ENCODE measurements at places on chromosomes 1 and 21.

DNA sequence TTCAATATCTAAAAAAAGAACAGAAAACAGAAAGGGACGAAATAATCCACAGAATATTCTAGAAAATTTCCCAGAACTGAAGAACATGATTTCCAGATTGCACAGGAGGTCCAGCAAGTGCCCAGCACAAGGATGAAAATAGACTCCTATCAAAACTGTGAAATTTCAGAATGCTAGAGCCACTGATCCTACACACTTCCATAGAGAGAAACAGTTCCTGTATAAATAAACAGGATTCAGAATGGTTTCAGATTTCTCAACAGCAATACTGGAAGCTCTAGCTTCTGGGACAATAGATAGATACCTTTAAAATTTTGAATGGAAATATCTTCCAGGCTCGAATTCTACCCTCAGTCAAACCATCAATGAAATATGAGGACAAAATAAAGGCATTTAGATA lies 4.6 kb downstream of the TARBP1 start:
- DNase-seq, result no peak

DNA sequence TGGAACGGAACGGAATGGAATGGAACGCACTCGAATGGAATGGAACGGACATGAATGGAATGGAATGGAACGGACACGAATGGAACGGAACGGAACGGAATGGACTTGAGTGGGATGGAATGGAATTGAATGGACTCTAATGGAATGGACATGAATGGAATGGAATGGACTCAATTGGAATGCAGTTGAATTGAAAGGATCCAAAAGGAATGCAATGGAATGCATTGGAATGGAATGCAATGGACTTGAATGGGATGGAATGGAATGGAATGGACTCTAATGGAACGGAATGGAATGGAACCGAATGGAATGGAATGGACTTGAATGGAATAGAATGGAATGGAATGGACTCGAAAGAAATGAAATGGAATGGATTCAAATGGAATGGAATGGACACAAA lies 102.4 kb upstream of the OR4F16 start:
- DNase-seq, result no peak

DNA sequence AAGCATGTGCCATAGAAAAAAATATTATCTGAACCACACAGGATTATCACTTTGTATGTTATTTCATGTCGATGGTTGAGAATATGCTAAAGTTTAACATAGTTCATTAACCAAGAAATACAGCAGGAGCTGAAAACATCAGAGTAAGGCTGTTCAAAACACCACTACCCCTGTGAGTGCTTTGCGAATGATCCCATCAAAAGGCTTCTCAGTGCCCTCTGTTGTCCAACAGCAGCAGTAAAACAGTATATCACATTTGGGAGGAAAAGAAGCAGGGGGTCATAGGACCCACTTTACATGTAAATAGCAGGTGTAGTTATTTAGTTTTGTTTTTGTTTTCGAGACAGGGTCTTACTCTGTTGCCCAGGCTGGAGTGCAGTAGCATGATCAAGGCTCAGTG lies 289.4 kb upstream of the FMN2 start:
- no peak for DNase-seq

DNA sequence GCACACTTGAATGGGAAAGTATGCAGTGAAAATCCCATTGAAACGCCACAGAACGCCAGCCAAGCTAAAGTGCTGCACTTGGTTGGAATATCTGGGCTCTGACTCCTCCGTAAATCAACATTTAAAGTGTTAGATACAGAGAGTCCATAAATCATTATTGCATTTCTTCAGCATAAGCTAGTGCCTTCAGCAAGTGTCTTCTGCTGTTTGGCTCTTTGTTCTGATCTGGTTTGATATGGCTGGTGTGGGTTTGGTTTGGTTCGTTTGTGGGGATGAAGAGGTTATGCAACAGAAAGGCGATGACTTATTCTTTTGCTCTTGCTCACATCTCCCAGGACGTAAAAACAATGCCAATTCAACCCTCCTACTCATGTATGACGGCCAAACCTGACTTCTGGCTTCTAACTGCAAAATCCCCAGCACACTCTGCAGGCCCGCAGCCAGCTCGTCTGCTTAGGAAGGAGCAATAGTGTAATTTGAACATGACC lies 121.8 kb upstream of the ERG start:
- DNase-seq, result no peak

DNA sequence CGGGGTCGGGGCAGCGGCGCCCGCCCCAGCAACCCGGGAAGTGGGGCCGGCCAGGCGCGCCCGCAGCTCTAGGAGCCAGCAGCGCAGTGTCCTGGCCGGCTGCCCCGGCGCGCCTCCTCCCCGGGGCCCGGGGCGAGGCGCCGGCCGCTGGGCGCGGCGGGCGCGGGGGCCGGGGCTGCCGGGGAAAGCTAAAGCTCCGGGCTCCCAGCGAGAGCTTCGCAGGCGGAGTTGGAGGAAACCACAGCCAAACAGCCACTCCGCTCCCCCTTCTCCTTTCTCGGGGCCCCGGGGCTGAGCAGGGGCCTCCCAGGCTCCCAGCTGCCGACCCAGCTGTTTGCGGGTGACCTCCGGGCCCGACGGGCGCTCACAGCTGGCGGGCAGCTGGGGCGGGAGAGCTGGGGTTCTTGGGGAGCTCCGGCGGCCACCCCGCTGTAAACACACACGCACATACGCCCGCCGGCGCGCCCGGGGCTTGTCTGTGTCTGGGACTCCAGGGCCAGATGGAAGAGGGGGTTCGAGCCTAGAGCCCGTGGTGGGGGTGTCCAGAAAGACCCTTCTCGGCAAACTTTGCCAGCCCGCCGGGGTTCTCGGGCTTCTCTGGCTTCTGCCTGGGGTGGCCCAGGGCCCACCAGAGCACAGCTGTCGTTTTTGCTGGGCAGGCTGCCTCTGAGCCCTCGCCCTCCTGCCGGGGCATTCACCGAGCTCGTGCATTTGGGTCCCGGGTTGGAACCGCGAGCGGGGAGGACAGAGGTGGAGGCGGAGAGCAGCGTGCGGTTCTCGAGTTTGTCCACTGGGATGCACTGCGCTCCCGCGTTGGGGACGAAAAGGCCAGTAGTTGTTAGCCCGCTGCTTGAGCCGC lies 1.5 kb downstream of the AJAP1 start:
- DNase-seq, result peak; percentile 18

DNA sequence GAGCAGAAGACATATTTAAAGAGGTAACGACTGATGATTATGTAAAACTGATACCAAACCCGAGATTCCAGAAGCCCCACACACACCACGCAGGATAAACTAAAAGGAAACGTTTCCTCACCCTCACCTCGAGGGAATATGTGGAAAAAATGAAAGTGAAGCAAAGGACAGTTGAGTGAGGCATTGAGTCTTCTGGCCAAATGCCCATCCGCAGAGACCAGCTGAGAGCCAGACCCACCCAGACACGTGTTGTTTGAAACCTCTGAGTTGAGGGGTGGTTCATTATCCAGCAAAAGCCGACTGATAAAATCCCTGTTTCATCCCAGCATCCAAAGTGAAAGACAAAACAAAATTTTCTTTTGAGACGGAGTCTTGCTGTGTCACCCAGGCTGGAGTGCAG lies 29.6 kb upstream of the PCBP3 start:
- DNase-seq, result no peak

DNA sequence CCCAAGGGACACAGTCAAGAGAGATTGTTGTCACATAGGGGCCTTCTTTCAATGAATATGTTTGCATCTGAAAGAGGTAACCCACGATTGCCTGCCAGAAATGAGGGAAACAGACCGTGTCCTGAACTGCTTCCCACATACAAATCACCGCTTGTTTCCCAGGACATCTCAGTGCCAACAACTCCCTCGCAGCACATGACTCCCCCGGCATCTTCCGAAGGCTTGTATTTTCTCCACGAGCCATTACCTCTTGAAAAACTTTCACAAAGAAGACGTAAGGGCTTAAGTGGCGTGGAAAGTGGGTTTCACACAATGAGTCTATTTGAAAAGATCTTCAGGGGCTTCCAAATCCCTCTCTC lies 31.6 kb upstream of the PDE9A start:
- DNase-seq, result no peak

GRCh38 chr1:108106775-108107174 lies 93.4 kb downstream of the SLC25A24 start:
- DNase-seq, result no peak

DNA sequence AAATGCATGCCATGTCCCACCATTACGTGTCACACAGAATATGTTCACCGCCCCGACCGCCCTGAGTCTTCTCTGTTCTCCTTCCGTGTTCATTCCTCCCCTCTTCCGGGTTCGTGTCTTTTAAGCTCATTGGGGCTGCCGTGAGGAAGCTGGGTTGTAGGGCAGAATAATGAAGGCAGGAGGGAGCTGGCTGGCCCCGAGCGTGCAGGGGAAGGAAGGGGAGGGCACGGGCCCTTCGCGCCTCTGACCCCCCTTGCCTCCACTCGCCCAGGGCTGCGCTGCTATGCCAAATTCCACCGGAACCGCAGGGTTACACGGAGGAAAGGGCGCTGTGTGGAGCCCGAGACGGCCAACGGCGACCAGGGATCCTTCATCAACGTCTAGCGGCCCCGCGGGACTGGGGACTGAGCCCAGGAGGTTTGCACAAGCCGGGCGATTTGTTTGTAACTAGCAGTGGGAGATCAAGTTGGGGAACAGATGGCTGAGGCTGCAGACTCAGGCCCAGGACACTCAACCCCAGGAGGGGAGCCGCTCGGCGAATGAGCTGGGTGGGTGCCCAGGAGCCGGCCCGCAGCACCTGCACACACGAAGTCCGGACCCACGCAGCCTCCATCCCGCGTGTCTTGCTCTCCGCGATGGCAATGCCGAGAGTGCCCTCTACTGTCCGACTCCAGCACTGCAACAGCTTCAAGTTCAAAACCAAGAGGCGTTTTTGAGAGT lies 16.5 kb upstream of the AGTRAP start:
- DNase-seq, result peak; percentile 33

GRCh38 chr21:35900539-35900938 lies 159.8 kb downstream of the SETD4 start:
- no peak for DNase-seq

GRCh38 chr1:230031131-230031530 lies 35.9 kb upstream of the GALNT2 start:
- DNase-seq, result peak; percentile 48

DNA sequence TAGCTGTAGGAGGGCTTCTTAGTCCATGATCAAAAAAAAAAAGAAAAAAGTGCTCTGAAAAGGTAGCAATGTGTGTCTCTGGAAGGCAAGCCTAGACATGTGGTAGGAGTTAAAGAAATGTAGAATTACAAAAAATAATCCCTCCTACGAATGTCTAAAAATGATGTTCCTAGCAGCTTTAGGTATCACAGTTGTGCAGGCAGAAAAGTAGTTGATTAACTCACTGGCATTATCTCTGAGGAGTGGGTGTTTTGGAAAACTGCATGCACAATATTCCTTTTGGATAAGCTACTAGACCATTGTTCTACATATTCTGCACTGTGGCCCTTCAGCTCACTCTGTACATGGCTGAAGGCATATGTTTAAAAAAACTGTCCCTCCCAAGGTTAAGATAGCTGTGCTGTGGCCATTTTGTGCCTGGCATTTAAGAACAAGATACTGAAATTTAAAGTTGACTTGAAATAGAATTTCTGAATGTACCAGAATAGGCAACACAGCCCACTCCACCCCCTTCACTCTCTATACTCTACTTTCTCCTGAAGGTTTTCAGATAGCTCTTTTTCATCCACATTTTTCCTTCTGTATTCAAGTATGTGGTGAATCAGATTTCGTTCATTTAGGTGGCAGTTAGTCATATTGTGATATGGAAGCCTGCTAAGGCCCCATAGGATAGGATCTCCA lies 463.9 kb upstream of the LRRC7 start:
- DNase-seq, result no peak

DNA sequence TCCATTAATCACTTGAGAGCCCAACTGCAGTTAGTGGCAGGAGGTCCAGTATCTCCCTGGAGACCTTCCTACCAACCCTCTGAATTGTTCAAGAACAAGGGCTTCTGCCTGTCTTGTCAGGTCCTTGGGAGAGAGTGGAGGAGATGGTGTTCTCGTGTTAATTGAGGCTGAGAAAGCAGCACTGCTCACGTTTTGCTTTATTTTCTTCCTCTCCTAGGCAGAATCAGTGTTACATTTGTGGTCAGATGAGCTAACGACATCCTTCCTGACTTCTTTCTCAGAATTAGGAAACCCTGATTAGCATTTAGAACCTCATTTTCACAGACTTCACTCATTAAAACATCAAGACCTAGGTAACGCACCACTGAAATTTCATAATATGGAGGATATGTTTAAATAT lies 26.4 kb upstream of the LRIG2 start:
- DNase-seq, result no peak

GRCh38 chr1:25973610-25974321 lies 24.1 kb downstream of the PAFAH2 start:
- no peak for DNase-seq

GRCh38 chr1:190177555-190177954 lies 300.1 kb downstream of the BRINP3 start:
- DNase-seq, result no peak

DNA sequence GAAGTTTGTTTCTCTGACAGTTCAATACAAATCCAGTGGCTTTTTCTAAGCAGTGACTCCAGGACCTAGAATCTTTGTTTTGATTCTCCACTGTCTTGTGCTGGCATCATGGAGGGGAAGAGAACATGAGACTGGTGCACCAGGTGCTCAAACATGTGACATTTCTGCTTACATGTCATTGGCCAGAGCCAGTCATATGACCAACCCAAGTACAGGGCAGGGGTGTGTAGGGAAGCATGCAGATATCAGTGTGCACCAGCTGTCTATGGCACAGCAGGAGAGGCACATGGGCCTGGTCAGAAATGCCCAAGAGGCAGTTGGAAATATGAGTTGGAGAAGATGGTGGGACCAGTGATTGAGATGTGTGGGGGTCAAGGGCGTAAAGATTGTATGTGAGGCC lies 297.0 kb downstream of the HHAT start:
- DNase-seq, result no peak

DNA sequence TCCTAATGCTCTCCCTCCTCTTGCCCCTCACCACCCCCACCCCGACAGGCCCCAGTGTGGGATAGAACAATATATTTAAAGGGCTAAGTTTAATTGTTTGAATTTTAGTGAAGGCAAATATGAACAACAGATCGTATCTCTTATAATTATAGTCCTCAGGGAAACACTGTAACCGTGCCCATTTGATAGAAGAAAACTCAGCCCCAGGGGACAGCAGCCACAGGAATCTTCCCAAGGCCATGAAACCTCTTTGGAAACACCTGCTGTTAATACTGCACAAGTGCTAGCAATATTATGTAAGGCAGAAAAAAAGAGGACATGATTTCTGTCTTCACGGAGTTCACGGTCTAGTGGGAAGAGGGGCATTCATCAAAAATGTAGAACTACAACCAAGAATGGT lies 142.2 kb downstream of the URB2 start:
- DNase-seq, result no peak

- DNase-seq, result no peak
Measured at GRCh38 chr1:145730900-145731299, 11.6 kb downstream of the CD160 start.

- DNase-seq, result no peak
Measured at GRCh38 chr21:41943851-41944250, 10.0 kb downstream of the C2CD2 start.

GRCh38 chr1:51755437-51755836 lies 123.1 kb downstream of the NRDC start:
- DNase-seq, result no peak
